ENCODE measurements at places on chromosomes 3 and 15.

- peak; percentile 39 for DNase-seq
These were observed 656 bp downstream of the SLMAP start for GRCh38 chr3:57756528-57757401.

DNA sequence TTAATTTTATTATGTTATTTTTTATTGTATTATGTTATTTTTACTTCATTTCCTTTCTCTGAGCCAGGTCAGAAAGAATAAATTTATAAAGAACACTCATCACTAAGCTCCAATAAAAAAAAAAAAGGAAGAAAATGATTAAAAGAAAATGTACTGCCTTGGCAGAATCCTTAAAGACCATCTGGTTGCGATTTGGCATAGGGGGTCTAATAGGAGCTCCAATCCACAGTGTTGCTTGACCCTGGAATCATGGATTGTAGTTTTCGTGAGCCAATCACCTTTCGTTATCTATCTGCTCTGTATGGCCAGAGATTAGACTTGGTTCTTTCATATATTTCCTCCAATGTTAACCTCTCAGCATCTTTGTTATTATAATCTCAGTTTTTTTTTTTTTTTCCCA, 421.8 kb upstream of the MCTP2 start:
- DNase-seq, result no peak

DNA sequence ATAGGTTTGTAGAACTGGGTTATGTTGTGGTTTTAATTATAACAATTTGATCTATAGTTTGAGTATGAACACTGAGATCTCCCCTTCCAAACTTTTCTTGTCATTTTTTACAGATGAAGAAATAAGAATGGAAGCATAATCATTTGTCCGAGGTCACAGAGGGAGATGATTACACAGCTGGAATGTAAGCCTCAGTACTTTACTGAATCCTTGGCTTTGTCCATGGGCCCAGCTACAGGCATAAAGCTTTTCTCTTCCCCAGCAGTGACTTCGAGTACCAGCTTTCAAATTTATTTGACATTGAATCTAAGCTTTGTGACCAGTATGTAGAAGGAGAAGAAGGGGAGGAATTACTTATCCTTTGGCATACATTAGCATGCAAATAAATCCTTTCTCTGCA, 80.9 kb upstream of the DCBLD2 start:
- no peak for DNase-seq

DNA sequence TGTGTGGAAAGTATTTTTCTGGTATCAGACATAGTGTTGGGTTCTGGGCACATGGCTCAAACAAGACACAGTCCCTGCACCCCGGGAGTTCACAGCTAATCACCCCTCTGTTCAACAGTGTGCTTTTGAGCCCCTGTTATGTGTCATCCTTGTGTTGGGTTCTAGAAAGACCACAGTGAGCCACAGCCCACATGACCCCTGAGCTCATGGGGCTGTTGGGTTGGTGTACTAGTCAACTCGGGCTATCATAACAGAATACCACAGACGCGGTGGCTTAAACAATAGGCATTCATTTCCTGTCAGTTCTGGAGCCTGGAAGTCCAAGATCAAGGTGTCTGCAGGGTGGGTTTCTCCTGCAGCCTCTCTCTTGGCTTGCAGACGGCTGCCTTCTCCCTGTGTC, 100.0 kb downstream of the DNAJB8 start:
- DNase-seq, result no peak

- DNase-seq, result no peak
These were observed 237.1 kb downstream of the RYR3 start for GRCh38 chr15:33547876-33548275.

- DNase-seq, result no peak
These were observed 82.4 kb downstream of the P3H2 start for GRCh38 chr3:190038050-190038933.

GRCh38 chr15:100926971-100927756, 8.0 kb downstream of the LRRK1 start:
- DNase-seq, result no peak

- no peak for DNase-seq
These were observed 22.8 kb upstream of the ALDH1A3 start for GRCh38 chr15:100856867-100857266.

GRCh38 chr3:94779699-94780098, 716.8 kb downstream of the NSUN3 start:
- DNase-seq, result no peak

DNA sequence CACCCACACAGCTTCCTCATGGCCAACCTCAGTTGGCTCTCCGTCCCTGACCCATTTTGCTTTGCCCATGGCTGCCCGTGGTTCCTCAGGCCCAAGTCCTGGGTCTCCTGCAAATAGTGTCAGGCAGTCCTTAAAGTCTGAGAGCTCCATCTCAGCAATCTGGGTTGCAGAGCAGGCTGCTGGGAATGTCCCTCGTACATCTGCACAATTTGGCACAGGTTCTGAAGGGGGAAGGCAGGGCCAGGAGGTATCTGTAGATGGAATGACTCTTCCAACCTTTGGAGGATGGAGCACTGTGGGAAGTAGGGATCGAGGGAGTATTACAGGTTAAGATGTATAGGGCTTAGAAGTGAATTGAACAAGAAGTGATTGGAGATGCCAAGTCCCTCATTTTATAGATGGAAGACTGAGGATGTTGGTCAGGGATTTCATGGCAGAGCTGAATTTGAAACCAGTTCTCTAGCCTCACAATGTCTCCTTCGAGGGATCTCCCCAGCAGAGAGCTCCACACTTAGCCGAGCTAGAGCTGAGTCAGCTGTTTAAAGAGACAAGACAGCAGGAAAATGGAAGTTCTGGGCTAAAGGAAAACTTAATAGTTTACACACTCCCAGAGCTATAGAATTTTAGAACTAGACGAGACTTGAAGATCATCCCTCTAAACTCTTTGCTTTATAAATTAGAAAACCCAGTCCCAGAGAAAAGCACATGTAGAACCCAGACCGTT, 9.2 kb downstream of the CKMT1A start:
- DNase-seq, result no peak

DNA sequence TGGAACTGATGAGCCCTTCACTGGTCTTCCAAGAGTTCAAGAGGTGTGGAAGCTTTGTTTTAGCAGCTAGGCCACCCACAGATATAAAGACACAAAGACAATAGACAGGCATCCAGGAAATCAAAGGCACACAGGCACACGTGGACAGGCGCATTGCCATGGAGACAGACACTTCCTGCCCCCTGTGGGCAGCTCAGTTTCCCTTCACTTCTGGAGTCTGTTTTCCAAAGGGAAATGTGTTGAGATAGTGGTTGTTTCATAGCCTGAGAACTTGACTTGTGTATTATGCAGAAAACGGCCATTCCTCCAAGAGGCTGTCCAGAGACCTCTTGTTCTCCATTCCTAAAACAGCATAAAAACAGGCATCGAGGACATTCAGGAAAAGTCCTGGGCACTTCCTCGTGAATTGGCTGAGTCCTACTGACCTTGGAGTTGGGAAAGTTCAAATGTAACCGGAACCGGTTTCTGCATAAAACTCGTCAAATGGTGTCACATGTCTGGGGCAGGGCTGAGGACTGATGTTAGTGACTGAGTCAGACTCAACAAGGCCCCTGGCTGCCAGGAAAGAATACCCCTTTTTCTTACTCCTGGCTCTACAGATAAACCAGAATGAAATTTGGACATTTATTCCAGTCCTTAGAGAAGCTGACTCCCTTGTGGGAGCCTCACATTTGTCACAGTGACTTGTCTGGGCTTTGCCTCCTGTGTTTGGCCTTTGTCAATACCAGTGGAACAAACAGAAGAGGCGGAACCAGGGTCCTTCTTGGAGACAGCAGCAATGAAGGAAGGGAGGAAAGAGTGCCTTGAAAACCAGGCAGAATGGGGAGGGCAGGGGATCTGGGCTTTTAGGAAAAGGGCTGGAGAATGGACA, 1.3 kb downstream of the ALPK3 start:
- DNase-seq, result no peak

- DNase-seq, result no peak
These were observed 24.0 kb downstream of the PLA2G4B start for GRCh38 chr15:41862515-41863116.

GRCh38 chr3:139414608-139415224, 25.3 kb upstream of the COPB2 start:
- no peak for DNase-seq

Data from 8988T (cell line).